ENCODE measurements at places on chromosomes 2 and 18.

DNA sequence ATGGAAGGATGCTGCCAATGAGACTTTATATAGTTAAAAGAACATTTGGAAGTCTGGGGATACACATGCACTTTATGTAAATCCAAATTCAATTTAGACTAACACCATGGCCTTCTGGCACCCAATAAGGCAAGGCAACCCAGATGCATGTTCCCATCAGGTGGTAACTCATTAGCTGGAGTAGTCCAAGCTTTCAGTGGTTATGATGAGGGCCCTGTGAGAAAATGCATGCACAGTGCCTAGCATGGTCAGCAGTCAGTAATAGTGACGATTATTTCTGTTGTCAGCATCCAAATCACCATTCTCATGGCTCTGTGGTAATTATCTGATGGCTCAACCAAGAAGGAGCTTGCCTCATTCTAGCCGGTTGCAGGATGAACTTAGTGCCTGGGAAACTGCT is 70.3 kb upstream of the CTLA4 start:
- DNase-seq = no peak

- DNase-seq = no peak
Measured at GRCh38 chr2:59868981-59869380, 684.5 kb downstream of the BCL11A start.

GRCh38 chr2:190961918-190962487 is 52.0 kb downstream of the STAT1 start:
- no peak for DNase-seq

- DNase-seq = no peak
Measured at GRCh38 chr2:85949280-85949679, 60.5 kb upstream of the ST3GAL5 start.

- DNase-seq = no peak
Measured at GRCh38 chr2:214575030-214575429, 164.2 kb downstream of the VWC2L start.
